Common myeloid progenitor, CD34-positive (primary cell): ENCODE measurements at places on chromosomes 5 and 9.

DNA sequence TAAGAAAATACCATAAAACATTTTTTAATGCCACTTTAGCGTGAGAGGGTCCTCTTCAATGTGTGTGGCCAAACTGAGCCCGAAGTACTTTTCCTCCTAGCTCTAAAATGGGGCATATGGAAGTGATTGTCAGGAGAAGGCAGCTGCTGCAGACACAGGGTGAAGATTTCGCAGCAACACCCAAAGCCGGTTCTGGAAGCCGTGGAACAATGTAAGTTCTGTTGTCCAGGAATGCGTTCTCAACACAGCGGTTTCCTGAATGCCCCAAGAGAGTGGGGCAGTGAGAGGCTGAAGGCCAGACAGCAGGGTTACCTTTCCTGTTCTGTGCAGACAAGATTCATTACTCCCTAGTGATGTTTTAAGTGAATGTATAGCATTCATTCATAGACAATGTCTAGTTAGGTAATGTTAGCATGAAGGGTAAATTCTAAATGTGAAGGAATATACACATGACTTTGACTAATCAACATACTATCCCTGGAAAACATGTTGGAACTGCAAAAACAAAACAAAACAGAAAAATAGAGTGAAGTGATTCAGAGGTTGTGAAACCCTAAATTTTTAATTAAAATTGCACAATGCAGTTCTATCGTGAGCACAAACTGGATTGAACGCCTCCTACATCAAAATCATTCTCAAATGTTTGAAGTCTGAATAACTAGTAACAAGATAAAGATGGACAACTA lies 197.0 kb upstream of the SEMA6A start:
- DNase-seq: no peak

DNA sequence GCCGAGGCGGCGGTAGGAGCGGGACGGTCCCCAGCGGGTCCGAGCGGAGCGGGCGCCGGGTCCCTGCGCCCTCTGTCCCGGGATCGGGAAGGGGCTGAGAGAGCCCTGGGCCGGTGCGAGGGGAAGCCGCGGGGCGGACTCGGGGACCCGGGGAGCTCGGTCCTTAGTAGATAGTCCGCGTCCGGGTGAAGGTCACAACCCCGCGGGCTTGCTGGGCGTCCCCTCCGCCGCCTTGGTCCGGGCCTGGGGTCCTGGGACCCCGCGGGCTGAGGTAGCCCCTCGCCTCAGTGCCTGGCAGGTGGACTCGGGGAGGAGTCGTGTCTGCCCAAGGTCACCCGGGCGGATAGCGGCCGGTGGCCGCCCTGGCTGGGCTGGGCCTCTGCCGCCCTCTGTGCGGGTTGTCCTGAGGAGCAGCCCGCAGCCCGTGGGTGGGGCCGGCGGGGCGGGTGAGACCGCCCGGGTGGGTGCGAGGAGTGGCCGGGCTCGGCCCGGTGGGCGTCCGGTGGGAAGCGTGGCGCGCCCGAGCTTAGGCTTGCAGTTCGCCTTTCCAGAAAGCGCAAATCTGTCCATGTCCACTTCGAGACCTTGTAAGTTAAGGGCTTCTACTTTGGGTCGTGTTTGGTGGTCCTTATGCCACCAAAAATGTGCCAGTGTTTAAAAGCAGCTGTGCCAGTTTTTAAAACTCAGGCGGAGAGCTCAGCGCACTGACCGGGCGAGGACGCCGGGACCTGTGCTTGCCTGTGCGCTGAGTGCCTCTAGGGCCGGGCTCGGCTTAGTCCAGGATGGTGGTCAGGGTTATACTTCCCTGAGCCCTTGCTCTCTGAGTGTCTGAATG lies 554 bp downstream of the SDHA start:
- no peak for DNase-seq

DNA sequence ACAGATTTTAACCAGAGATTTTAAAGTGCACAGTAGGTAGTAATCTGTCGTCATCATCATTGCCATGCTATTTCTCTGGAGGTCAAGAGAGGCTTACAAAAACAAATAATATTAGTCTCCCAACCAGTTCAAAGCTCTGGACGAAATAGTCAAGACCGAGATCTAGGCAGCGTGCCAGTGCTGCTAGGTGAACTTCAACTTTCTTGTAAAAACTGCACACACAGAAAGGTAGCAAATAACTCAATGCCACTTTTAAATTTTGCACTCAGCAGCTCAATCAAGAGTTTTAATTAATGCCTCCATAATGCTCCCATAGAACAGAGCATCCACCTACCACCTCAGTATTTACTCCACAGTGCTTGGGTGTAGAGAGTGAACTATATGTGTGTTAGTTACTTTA lies 656.8 kb downstream of the IRX1 start:
- DNase-seq: no peak

DNA sequence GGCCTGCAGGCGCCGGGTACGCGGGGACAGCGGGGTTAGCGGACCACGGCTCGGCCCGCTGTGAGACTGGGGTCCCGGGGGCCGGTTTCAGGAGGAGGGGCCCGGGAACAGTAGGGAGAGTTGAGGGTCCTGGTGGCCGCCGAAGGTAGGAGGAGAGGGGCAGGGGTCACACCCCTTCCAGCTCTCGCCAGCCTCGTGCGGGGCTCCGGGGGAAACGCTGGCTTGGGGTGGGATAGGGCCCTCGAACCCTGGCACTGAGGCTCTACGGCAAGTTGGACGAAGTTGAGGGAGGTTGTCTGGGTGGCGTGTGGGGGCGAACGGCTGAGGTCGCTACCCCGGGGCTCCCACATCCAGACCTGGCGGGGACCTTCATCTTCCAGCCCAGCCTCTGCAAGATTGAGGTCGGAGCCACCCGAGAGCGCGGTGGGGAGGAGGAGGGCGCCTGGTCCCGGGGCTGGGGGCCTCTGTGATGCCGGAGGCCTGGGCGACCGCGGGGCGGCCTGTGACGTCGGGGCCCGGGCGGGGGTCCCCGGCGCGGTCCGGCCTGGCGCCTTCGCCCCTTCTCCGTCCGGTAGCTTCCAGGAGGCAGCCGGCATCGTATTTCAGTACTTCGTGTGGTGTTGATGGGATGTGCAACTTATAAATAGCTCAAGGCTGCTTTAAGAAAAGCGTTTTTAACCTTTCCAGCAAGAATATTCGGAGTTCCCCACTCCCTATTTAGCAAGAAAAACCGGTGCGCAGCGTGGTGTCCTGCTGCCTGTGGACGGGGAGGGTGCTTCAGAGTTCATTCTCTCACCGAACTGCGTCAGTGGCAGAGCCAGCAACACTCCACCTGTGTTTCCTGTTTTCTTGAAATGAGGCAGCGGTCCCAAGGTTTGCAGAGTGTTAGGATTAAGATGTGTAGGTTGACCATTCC lies 902 bp downstream of the HABP4 start:
- no peak for DNase-seq

- no peak for DNase-seq
Measured at GRCh38 chr5:42507451-42508097, 84.3 kb downstream of the GHR start.

DNA sequence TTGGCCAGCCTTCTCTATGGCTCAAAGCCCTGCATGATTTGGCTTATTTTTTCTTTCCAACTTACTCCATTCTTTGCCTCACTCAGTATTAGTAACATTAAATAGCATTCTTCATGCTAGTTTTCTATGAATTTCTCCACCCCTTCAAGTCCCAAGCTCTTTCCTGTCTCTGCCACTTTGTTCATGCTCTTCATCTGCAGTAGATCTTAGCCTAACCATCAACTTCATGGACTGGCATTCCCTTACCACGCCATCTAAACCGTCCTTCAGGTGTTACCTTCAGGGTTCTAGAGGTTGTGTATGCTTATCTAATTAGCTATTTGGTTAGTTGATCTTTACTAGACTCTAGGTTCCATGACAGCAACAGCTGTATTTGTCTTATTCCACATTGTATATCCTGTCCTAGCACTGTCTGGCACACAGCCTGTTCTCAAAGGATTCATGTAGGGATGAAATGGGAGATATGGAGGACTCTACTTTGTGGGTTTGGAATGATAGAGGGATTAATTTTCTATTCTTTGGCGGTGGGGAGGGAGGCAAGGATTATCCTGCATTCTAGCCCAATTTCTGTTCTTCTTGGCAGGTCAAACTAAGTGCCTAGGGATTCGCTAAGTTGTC lies 26.4 kb downstream of the TMEM167A start:
- DNase-seq: no peak

GRCh38 chr5:128904805-128905567 lies 60.3 kb upstream of the SLC27A6 start:
- peak; percentile 13 for DNase-seq

GRCh38 chr9:613771-614347 lies 227.6 kb upstream of the DMRT1 start:
- peak; percentile 94 for DNase-seq

GRCh38 chr9:81777482-81777881 lies 88.1 kb upstream of the TLE1 start:
- DNase-seq: no peak

- no peak for DNase-seq
Measured at GRCh38 chr9:130110166-130110565, 56.5 kb downstream of the GPR107 start.

DNA sequence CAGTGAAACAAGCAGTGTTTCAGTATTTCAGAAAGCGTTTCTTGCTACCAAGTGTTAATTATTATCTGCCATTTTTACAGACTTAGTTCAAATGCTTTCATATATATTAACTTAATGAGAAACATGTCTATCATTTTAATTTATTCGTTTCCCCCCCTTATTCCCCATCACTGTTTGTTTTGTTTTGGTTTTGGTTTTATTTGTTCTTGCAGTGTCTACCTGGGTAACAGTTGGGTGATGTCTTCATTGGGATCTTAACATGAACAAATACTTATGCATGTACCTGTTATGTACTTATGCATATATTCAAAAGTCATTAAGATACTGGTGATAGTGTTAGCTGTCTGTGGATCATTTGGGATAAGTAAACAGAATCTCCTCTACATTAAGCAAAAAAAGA lies 108.0 kb downstream of the CDC42SE2 start:
- no peak for DNase-seq

GRCh38 chr9:137301081-137301947 lies 757 bp downstream of the NRARP start:
- DNase-seq: no peak

- DNase-seq: peak; percentile 81
Measured at GRCh38 chr9:121498150-121498486, 1.5 kb downstream of the GGTA1 start.

DNA sequence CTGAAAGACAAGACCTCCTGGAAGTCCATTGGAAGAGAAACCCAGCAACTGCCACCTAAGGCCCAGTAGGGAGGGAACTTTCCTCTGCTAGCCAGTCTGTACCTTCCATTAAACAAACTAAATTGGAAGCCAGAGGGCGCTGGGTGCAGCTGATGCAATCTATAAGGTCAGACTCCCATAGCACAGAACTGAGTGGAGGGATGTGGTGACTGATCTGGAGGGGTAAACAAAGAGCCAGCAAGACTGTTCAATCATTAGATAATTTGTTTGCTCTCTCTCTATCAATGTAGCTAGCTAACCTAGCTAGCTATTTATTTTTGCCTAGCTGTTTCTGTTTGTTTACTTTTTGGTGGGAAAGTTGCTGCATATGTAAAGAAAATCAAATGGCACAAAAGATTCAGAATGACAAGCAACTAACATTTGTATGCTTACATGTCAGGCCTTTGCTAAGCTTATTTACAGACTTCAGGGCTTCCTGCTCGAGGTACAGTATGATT lies 291.8 kb upstream of the DAB2 start:
- peak; percentile 44 for DNase-seq

DNA sequence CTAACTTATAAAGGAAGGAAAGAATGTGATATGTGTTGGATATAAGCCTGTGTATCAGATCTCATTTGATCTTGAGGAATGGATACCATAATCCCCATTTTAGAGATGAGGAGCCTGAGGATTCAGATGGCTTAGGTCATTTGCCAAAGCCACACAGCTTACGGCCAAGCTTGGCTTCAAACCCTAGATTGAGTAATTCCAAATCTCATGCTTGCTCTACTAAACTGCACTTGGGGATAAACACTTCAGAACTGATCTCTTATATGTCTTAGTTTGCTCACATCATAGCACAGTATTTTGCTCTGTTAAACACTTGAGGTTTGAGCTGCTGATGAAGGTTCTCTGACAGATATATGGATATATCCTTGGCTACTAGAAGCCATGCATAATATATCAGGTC lies 504.4 kb downstream of the NTRK2 start:
- no peak for DNase-seq

GRCh38 chr9:134890155-134890495 lies 9.5 kb downstream of the FCN2 start:
- no peak for DNase-seq

DNA sequence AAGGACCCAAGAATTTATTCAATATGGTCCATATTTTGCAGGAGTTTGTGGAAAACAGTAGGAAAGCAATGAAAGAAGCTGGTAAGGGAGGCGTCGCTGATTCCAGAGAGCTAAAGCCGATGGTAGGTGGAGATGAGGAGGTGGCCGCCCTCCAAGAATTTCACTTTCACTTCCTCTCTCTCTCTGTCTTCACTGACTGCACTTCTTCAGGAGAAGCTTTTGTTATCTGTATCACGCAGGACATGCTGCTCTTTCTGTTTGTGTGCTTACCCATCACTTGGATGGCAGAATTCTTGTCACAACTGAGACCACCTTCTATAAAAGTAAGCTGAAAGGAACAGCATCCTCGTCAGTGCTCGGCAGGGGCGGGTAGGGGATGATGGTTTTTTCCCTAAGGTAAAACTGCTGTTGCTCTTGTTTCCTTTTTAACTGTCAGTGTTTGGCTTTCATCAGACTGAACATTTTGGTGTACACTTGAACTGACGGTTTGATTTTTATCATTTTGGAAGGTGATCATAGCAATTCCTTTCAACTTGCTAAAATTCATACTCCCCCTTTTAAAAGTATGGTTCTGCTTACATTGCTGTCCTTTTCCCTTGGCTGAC lies 62.4 kb upstream of the FSD1L start:
- DNase-seq: peak; percentile 18

- DNase-seq: no peak
Measured at GRCh38 chr9:135245482-135246247, 158.2 kb downstream of the OLFM1 start.

- no peak for DNase-seq
Measured at GRCh38 chr5:77853353-77853907, 77.3 kb upstream of the TBCA start.

DNA sequence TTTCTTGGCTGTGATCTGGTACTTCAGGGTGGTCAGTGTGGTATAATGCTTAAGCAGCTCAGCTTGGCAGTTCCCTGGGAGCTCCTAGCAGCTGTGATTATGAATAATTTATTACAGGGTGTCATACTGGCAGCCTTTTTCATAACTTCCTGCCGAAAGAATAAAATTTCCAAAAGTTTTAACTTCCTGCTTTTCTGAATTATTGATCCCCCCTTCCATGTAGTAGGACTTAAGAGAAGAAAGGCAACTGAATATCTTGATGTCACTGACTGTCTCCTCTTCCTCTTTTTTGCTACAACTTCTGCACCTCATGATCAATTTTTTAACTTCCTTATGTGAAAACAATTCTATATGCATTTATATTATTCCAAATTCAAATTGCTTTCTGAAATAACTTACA lies 74.3 kb upstream of the SPEF2 start:
- DNase-seq: no peak

DNA sequence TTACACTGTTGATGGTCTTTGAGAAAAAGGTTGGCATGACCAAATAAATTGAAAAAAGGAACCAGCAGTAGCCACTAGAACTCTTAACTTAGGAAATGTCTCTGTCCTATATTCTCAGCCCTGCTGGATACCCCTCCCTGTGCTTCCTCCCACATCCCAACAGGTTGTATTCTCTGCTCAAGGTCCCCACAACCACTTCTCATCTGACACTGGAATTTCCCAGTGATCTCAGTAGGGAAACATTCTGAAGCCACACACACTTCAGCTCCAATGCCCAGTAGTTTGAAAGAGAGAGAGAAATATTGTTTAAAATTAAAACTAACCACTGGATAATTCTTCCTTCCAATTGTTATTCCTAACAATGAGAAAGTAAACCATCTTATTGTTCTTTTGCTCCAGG lies 30.0 kb upstream of the NREP start:
- DNase-seq: no peak

GRCh38 chr9:5886114-5886939 lies 4.4 kb upstream of the MLANA start:
- DNase-seq: peak; percentile 86
